ENCODE measurements at places on chromosomes 12 and 14.

DNA sequence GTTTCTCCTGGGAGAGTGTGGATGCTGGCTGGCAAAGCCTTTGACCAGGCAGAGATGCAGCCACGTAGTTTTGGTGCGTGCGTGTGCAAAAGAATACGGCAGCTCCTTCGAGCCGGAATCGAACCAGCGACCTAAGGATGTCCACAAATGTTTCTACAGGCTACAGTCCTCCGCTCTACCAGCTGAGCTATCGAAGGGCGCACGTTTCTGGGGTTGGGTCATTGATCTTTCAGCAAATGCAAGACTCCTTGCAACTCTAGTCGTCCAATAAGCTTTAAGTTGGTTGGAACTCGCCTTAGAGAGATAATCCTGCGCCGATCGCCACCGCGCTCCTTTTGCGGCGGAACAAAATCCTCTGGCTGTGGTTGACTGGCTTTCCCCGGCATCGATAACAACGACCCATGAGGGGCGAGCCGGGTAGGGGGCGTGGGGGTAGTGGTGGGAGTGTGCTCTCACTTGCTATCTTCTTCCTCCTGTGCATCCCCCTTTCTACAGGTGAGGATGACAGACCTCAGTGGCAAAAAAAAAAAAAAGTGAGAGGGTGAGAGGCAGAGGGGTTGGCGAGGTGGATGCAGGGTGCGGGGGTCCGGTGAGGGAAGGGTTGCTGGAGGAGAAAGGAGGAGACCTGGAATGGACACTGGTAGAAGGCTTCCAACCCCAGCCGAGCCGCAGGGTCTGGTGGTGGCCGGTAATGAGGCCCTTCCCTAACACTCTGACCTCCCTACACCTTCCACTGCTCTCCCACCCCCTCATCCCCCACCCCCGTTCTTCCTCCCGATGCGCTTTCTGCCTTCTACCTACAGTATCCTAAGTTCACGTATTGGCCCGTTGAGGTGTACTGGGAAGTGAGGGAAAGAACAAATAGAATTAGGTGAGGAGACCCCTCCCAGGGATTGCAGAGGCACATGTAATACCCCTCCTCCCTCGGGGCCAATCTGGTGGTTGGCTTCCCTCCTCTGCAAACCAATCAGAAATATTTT, 11.8 kb upstream of the OR6S1 start:
- peak; percentile 19 for DNase-seq

DNA sequence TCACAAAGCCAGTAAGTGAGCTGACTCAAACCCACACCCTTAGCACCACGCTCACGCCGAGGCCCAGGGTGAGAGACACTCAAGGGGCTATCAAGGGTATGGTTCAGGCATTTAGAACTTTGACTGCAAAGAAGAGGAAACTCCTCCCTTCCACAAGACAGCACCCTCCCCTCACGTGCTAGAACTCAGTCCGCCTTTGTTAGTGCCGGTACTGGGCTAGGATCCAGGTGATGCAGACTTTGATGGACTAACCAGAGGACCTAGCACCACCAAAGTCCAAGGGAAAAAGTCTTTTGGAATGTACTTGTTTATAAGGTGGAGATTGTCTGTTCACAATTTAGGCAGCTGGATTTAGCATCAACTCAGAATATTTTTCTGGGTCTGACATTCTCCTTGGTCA, 33.7 kb downstream of the VWF start:
- DNase-seq: no peak

- DNase-seq: no peak
Measured at GRCh38 chr14:64758025-64758521, 53.8 kb downstream of the PLEKHG3 start.

GRCh38 chr12:116964054-116965050, 53.6 kb downstream of the FBXW8 start:
- DNase-seq: no peak

- no peak for DNase-seq
Measured at GRCh38 chr12:25810683-25811082, 147.8 kb upstream of the RASSF8 start.

- DNase-seq: no peak
Measured at GRCh38 chr12:58089588-58089987, 148.2 kb downstream of the ATP23 start.

GRCh38 chr12:19811922-19812321, 372.6 kb downstream of the AEBP2 start:
- no peak for DNase-seq

GRCh38 chr14:42490536-42490935, 883.9 kb downstream of the LRFN5 start:
- no peak for DNase-seq

- no peak for DNase-seq
Measured at GRCh38 chr14:102140750-102141145, 1.1 kb downstream of the WDR20 start.

- no peak for DNase-seq
Measured at GRCh38 chr12:5171701-5172100, 128.0 kb downstream of the KCNA5 start.

- no peak for DNase-seq
Measured at GRCh38 chr12:94644141-94644979, 6.0 kb downstream of the TMCC3 start.

DNA sequence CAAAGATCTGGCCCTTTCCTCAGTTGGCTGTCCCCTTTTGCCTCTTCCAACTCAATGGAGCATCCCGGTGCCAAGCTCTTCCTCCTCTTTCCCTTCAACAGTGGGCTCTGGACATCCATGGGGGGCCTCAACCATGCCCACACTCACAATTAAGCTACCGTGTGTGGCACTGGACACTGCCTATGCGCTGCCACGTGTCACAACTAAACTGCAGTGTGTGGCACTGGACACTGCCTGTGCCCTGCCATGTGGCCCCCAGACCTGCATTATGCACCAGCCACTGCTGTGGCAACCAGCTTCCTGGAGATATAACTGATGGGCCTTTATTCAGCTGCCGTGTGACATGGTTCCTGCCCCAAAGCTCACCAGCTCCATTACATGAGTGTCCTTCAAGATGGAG, 179.1 kb downstream of the KCNA5 start:
- DNase-seq: no peak

GRCh38 chr12:14072987-14073386, 91.6 kb upstream of the GRIN2B start:
- DNase-seq: no peak

- DNase-seq: no peak
Measured at GRCh38 chr14:29216268-29217232, 450.0 kb downstream of the FOXG1 start.

DNA sequence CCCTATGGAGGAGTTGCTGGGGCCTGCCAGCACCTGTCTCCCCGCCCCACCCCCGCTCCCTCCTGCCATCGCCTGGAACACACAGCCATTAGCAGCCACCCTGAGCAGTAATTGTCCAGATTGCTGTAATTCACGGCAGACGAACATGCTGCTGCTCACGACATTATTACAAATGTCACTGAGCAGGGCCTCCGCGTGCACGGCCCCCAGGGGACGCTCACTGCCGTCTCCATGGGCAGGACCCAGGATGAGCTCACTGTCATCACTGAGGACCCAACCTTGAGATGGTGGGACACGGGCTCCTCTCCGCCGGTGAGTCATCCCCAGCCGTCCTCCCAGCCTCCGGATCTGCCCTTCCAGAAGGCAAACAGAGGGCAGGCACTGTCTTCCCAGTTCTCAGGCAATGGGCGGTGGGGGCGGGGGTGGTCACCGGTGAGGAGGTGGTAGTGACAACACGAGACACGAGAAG, 100.4 kb downstream of the RFLNA start:
- DNase-seq: no peak

DNA sequence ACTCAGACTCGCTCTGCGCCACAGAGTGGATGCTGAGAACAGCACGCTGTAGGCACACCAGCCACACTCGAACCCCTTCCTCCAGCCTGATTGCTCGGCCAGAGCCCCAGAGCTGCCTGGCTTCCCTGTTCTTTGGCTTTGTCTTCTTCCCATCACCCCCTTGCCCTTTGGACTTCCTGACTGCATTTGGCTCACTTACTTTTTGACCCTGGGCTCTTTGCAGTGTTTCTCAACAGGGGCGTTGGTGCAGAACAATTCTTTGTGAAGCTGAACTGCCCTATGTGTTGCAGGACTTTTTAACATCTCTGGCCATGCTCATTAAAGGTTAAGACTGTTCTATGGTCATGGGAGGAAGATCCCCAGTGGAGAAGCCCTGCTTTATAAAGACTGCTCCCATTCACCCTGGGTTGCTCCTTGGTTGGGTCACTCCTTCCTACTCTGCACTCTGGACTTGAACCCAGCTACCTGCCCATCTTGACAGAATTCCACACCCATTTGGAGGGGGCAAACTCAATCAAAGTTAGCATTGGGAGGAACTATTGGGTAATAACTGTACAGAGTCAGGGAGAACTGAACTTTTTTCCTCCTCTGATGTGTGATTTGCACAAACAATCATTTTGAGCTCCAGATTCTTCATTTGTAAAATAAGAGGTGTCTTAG, 127.7 kb upstream of the PLEKHG7 start:
- no peak for DNase-seq

GRCh38 chr12:7175493-7175892, 14.0 kb upstream of the PEX5 start:
- DNase-seq: no peak

GRCh38 chr14:59753512-59753911, 117.1 kb downstream of the RTN1 start:
- DNase-seq: no peak

DNA sequence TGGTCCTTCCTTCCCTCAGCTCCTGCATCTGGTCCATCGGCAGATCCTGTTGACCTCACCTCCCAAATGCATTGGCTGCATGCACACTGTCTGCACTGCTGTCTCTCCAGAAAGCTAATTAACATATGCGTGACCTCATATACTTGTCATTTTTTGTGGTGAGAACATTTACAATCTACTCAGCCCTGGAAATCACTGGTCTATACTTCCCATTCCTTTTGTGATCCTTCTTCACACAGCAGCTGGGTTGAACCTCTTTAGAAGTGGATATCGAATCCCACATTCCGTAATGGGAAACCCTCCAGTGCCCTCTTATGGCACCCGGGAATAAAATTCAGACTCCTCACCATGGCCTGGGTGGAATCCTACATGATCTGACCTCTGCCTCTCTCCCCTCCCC, 45.0 kb downstream of the SMOC1 start:
- DNase-seq: no peak

DNA sequence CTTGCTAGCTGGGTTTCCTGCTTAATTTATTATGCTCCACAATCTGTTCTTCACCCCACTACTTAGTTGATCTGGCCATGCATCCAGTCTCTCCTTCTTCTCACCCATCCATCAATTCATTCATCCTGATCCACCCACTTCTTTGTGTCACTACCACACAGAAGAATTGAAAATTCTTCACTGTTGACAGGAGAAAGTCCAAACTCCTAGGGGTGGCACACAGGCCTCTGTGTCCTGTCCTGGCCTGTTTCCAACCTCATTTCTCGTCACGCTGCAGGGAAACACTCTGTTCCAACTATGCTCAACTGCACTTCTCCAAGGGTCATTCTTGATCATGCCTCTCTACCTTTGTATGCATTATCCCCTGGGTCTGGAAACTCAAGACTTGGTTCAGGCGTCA, 10.6 kb upstream of the KRT83 start:
- DNase-seq: no peak
